Aorta (tissue), 5 donors: ENCODE measurements at places on chromosomes 4 and X.

DNA sequence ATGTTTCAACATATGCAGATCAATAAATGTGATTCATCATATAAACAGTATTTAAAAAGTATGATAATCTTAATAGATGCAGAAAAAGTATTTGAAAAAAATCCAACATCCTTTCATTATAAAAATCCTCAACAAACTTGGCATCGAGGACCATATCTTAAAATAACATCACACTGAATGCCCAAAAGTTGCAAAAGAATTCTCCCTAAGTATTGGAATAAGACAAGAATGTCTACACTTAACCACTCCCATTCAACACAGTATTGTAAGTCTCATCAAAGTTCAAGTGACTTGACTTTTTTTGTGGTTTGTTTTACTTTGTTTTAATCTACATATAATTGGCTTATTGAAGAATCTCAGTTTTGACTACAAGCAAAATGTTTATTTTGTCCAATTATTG is 779.0 kb upstream of the SLIT2 start:
- no peak for DNase-seq

- DNase-seq, result no peak
Observed at GRCh38 chr4:113763029-113763285, 1.4 kb upstream of the CAMK2D start.

GRCh38 chrX:41672643-41673042 is 16.1 kb upstream of the GPR34 start:
- no peak for DNase-seq

DNA sequence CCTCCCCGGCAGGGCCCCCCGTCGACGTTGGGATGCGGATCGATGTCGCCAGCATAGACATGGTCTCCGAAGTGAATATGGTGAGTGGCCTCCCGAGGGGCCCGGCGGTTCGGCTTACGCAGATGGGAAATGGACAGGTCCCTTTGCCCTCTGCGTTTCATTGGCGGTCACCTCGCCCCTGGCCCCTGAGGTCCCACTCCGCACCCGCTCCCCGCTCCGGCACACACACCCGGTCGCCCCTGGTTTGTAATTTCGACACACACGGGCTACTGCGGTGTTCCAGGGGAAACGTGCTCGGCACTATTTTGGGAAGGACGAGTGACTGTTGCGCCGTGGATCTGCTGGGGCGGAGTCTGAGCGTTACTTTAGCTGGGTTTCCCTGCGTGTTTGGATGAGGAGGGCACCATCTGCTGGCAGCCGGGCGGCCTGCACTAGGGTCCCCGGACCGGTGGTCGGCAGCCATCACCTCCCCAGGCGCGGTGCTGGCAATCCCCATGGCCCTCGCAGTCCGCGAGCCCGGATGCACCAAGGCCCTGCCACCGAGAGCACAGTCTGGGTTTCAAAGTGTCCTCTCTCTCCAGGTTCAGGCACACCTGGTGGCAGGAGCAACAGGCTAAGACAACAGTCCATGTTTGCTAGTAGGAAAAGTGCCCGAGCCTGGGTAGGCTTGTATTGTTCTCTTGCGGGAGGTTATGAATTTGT is 1.2 kb downstream of the GABRB1 start:
- DNase-seq, result peak; percentile 82

GRCh38 chr4:78584863-78585547 is 33.4 kb downstream of the ANXA3 start:
- DNase-seq, result no peak

DNA sequence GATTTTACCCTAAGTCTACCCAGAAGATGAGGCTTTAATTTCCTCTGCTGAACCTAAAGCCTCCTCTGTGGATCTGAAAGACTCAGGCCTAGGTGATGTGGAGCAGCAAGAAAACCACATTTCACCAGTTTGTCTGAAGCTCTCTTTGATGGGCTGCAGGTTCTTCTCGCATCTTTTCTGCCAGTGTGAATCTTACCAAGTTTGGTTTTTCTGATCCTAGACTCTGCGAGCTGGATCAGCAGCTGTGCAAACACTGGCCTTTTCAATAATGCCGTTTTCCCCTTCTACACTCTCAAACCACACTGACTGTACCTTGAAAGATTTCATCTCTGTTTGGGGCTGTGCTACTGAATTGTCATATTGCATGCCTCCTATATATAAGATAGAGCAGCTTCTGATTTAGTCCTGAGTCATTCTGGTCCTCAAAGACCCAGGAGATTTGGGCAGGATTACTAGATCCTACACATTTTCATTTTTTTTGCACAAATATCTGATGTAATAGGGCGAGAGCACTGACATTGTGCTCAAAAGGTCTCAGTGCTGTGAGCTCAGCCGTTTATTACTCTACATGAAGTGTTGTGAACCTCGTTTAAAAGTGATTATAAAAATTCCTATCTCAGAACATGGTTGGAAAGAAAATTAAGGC is 133.6 kb upstream of the FAM9C start:
- DNase-seq, result no peak

DNA sequence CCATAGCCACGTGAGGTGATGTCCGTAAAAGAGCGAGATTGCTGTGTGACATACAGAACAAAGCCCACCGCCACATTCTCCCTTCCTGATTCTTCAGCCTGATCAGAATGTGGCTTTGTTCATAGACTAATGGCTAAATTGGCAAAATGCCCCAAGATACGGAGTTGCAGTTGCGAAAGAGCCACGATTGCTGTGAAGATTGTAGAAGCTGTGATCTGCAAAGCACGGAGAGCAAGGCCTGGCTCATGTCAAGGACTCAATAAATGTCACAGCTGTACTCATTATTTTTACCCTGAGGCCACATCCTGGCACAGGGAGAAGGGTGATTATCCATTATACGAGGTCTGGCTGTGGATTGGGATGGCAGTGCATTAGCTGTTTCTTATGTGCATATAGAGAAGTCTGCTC is 34.2 kb downstream of the ARSD start:
- no peak for DNase-seq

- no peak for DNase-seq
Observed at GRCh38 chr4:101441446-101441845, 94.1 kb upstream of the PPP3CA start.

DNA sequence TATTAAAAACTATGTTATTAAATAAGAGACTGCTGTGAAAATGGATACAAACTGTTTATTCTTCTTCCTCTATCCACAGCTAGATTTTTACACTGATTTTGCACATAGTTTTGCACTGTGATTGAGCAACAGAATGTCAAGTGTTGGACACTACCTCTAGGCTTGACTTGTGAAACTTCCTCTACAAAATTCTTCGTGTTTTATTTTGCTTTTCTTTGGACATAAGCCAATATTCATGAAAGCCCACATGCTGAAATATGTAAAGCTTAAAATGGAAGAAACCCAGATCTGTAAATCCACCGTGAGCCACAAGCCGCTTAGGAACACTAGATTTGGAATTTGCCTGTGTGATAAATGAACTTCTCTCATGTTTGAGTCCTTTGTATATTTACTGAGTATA is 849.4 kb downstream of the FSTL5 start:
- DNase-seq, result no peak

GRCh38 chr4:33086331-33086925 is 2366.3 kb downstream of the PCDH7 start:
- DNase-seq, result no peak

DNA sequence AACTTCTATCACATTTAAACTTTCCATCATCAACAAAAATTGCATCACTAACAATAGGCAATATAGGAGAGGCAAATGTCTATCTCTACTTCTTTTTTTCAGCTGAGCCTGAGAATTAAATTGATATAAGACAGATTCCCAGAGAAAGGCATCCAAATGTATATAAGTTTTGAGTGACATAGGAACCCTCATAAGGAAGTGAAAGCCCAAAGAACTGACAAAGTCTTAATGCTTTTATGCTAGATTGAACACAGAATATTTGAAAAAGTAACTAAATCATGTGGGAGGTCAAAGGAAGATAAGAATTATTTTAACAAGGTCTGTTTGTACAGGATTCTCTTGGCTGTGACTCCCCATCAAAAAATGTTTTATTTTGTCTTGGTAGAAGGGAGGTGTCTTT is 714.9 kb downstream of the GRXCR1 start:
- no peak for DNase-seq

- DNase-seq, result no peak
Observed at GRCh38 chr4:124526769-124527168, 185.8 kb downstream of the ANKRD50 start.

GRCh38 chr4:72112514-72113156 is 80.8 kb downstream of the NPFFR2 start:
- no peak for DNase-seq

- DNase-seq, result no peak
Observed at GRCh38 chr4:66662620-66663019, 882.7 kb downstream of the CENPC start.

DNA sequence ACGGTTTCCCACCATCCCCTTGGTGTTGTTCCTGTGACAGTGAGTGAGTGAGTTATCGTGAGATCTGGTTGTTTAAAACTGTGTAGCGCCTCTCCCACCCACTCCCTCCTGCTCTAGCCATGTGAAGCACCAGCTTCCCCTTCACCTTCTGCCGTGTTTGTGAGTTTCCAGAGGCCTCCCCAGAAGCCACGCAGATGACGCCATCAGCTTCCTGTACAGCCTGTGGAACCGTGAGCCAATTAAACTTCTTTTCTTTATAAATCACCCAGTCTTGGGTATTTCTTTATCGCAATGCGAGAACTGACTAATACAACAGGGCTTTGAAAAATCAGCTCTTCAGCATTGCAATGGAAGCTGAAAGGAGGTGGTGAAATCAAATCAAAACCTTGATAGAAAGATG is 50.0 kb downstream of the FGFBP1 start:
- no peak for DNase-seq

GRCh38 chr4:40632080-40632479 is 2.4 kb upstream of the RBM47 start:
- DNase-seq, result no peak

DNA sequence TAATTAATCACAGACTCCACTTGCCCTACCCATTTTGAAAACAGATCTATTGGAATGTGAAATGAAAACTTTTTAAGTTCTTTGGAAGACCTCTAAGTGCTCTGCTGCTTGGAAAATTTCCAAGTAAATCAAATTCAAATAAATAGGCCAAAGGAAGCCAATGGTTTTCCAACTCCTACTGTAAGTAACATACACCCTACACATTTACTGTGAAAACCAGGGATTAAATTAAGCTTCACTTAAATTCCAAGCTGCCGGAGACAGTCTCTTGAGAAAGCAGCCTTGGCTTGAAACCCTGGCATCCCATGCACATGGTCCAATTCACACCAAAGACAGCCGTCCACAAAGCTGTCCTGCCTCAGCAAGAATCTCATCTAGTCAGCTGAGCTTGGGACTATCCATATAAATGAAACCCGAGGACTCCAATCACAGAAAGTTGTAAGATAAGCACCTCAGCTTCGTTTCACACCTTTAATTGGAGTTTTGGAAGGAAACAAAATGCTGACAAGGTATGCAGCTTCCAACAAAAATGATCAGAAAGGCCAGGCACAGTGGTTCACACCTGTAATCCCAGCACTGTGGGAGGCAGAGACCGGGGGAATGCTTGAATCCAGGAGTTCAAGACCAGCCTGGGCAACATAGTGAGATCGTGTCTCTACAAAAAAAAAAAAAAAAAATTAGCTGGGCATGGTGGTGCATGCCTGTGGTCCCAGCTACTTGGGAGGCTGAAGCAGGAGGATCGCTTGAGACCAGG is 88.6 kb downstream of the APBB2 start:
- DNase-seq, result no peak

DNA sequence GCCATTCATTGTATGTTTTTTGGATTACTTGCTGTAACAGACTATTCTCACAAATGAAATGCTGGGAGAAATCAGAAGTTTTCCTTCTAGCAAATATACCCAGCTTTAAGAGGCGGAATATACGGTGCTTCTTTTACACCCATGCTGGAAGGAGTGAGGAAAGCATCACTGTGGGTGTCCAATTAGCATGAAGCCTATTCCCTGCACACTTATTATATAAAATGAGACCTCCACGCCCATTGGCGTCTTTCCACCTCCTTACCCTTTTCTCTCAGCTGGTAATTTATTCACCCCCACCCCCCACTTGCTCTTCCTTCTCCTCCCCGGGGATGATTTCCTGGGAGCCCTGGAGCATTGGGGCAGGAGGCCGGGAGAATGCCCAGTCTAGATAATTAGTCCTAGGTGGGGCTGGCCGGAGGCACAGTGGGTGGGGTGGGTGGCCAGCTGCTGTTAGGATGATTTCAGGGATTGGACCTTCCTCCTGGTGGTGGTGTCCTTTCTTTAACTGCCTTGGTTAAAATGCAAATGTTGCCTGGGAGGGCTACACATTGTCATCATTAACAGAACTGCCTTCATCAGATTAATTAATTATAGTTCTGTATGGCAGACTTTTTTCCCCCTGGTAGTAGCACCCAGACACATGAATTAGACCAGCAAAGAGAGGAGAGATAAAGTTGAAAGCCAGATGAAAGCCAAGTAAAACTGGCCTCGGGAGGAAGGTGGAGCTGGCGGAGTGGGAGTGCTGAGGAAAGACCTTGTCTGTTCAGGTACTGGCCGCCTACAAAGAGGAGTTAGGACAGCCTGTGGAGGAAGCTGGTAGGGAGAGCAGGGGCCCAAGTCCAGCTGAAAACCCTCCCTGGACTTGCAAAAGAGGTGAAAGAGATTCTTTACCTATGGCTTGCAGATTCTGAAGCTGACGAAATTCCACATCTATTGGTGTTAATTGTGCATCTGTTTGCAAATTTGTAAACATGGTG is 11.4 kb downstream of the SHROOM2 start:
- no peak for DNase-seq

- no peak for DNase-seq
Observed at GRCh38 chr4:84957514-84958420, 8.7 kb downstream of the WDFY3 start.

- no peak for DNase-seq
Observed at GRCh38 chr4:173056710-173057109, 111.9 kb upstream of the GALNT7 start.

GRCh38 chr4:106679063-106679462 is 310.5 kb upstream of the GIMD1 start:
- DNase-seq, result no peak

- DNase-seq, result no peak
Observed at GRCh38 chr4:6093671-6094070, 75.4 kb upstream of the C4orf50 start.

DNA sequence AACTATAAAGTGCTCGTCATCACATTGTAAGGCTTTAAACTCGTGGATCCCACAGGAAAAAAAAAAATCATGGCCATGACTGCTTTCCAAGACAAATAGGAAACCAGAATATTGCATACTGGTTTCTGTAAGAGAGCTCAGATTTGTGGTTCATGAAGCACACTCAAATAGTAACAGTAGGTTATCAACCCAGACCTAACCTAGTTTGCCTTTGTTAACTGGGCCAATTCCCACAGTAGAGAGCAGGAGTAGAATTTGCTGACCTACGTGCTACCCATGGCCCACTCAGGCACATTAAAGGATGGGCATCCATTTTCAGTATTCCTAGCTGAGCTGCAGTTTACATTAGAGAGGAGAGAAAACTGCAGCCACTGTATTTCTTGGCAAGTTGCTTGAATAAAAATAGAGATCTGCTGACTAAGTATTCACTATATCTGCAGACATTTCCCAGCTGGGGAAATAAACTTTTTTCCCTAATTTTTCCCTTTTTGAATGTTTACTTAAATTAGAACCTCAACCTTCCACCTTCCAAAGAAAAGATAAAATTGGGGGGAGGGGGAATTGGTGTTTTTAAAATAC is 218.5 kb downstream of the SPANXN3 start:
- no peak for DNase-seq

- DNase-seq, result no peak
Observed at GRCh38 chr4:181860668-181861067, 382.5 kb upstream of the TENM3 start.

- no peak for DNase-seq
Observed at GRCh38 chr4:109616243-109616642, 56.2 kb downstream of the MCUB start.
